ENCODE measurements at places on chromosomes 4 and X. TPM values are rescaled to one million over a fixed set of nuclear protein-coding genes. Genes with fewer than 3 reads are reported as not detected.

AFM gene
- not detected for polyA plus RNA-seq

GRCh38 chr4:69467797-69468196, 27.9 kb downstream of the UGT2B4 start:
- H3K4me1 ChIP-seq, result no peaks in the 10 kb centered on the region
- no peak overlapping the region for H3K4me3 ChIP-seq

CPZ gene
- polyA plus RNA-seq, result not detected

CNKSR2 gene
- 1.5 TPM for polyA plus RNA-seq

PDS5A gene
- 56.6 TPM for polyA plus RNA-seq

DNA sequence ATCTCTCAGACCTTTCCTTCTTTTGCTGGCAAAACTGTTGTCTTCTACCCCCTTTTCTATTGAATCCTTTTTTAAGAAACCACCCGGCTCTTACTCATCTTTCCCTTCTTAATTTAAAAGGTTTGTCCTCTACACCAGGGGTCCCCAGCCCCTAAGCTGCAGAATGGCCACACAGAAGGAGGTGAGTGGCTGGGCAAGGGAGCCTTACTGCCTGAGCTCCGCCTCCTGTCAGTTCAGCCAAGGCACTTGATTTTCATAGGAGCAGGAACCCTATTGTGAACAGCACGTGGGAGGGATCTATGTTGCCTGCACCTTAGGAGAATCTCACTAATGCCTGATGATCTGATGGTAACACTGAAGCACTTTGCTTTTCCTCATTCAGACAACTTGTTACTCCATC, 726.3 kb upstream of the INTU start:
- no peaks in the 10 kb centered on the region for H3K36me3 ChIP-seq
- H3K27me3 ChIP-seq, result no peaks in the 10 kb centered on the region
- H3K4me3 ChIP-seq, result no peak overlapping the region
- no peak overlapping the region for H3K27ac ChIP-seq
- DNase-seq, result no peak

KCTD8 gene
- polyA plus RNA-seq, result not detected

TMEM255A gene
- polyA plus RNA-seq, result 0.80 TPM

PCDH18 gene
- 0.17 TPM for polyA plus RNA-seq

MAGEE1 gene
- polyA plus RNA-seq, result 6.1 TPM

DNA sequence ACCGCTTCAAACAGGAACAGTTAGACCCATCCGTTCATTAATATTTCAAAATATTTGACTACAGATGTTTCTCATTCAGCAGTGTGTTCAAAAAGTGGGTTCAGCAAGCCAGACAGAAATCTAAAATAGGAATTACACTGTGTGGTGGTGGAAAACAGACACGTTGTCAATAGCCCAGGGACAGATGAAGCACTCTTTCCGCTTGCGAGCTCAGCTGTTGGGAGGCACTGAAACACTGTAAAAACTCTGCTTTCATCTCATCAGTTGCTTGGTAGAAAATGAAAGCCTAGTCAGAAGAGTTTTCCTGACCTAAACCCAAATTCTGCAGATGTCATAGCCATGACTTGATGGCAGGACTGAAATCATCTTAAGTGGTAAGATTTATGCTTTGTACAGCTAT, 38.5 kb downstream of the LRP2BP start:
- H3K4me1 ChIP-seq, result no peaks in the 10 kb centered on the region
- no peak for DNase-seq
- no peak overlapping the region for H3K27ac ChIP-seq
- H3K4me3 ChIP-seq, result no peak overlapping the region

DNA sequence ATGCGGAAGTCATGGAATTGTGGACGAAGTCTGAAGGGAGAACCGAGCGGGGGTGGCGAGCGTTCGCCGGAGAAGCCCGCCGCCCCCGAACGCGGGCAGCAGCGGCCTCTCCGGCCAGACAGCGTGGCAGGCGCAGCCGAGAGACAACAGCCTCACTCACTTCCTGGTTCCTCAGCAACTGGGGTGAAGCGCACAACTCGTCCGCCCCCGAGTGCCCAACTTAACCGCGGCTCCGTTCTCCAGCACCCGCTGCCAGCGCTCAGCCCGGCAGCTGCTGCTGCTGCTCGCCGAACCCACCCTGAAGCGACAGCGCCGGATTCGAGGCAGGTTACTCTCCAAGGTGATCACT, 68.0 kb downstream of the NOCT start:
- H3K27ac ChIP-seq, result peak overlapping the region; percentile 96
- H3K27me3 ChIP-seq, result no peaks in the 10 kb centered on the region
- H3K4me3 ChIP-seq, result peak overlapping the region; percentile 73
- H3K36me3 ChIP-seq, result no peaks in the 10 kb centered on the region
- H3K4me1 ChIP-seq, result peaks cover 41% of the 10 kb centered on the region

GRCh38 chr4:116066711-116067245, 953.4 kb upstream of the NDST4 start:
- DNase-seq, result no peak
- no peaks in the 10 kb centered on the region for H3K4me1 ChIP-seq
- H3K27me3 ChIP-seq, result no peaks in the 10 kb centered on the region
- H3K27ac ChIP-seq, result no peak overlapping the region
- no peaks in the 10 kb centered on the region for H3K36me3 ChIP-seq
- H3K4me3 ChIP-seq, result no peak overlapping the region

DNA sequence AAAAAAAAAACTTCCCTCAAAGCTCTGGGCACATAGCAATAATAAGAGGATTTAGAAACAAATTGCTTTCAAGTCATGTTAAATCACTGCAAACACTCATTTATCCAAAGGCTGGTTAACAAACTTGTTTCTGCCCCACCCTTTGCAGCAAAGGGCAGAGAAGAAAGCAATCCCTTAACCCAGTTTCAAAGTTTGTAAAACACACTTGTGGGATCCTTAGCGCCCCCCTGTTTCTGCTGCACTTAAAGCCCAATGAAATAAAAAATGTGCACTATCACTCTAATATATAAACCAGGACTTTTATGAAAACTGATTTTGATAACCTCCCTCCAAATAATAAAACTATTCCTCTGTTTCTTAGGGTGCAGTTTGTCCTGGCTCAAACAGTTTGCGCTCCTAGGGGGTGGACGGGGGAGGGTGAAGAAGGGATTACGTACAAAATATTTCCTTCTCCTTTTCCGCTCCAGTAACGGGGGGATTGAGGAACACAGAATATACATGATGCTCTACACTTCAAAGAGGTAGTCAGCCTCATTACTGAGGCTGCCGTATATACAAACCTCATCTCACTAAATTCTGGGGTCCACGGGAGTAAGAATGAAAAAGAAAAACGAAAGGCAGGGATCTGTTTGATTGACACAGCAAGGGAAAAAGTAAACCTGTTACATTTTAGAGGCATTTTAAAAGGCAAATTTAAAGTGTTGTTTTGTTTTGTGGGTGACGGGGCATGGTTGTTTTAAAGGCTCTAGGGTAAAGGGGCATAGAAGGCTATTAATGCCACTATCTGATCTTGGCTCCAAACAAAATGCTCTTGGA, 3.1 kb upstream of the PCDH10 start:
- H3K36me3 ChIP-seq, result no peaks in the 10 kb centered on the region
- H3K4me3 ChIP-seq, result no peak overlapping the region
- H3K4me1 ChIP-seq, result no peaks in the 10 kb centered on the region
